ENCODE measurements at places on chromosomes 3 and 15.

DNA sequence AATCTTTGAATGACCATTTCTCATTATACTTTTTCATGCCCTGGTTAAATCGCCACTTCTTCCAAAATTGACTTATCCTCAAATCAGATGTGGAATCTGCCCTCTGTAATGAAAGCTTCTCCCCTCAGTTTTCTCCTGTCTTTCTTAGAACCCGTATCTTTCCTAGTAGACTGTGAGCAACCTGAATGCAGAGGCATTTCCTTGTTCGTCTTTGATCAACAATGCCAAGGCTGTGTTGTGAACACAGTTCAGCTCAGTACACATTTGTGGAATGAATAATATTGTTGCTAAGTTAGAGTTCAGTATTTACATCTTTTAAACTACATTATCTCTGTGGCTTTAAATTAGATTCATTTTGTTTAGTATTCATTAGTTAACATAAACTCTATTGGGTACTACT, 123.3 kb downstream of the TPRG1 start:
- DNase-seq: no peak

- DNase-seq: no peak
Measured at GRCh38 chr3:119292666-119293065, 1.5 kb upstream of the ARHGAP31 start.

GRCh38 chr3:196270499-196270898, 17.0 kb downstream of the PCYT1A start:
- no peak for DNase-seq

DNA sequence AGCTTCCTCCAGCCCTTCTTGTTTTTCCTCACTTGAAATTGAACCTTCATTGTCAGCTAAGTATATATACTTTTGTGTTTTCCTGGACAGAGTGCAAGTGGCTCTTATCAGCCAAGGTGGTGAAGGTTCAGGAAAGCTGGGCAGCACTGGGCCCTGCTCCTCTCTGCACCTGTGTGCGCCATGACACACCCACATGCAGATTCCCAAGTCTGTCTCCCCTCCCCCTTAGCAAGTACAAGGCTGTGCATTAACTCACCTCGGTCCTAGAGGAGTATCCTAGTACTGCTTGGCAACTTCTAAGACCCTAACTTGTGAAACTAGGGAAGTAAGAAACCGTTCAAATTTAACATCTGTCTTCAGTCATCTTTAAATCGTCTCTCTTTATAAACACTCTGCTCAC, 85.8 kb downstream of the SLC49A4 start:
- no peak for DNase-seq

GRCh38 chr3:9386501-9387321, 10.7 kb upstream of the SETD5 start:
- no peak for DNase-seq

DNA sequence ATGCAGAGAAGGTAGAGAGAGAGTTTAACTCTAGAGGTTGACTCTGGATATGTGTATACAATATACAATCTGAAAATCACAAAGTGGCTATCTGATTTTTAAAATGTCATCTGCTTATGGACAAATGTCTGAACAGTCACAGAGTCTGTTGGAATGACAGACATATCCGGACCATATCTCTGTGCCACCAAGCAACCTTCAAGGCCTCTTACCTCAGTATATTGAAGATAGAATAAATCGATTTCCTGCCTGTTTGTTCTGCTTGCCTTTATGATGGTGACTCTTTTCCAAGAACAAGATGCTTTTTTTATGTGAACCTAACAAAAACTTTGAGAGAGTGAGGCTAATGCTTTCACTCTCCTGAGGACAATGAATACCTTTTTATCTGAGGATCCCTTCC, 151.1 kb downstream of the RBPMS2 start:
- no peak for DNase-seq
